D721Med (cell line): ENCODE measurements at places on chromosomes 6 and 20.

DNA sequence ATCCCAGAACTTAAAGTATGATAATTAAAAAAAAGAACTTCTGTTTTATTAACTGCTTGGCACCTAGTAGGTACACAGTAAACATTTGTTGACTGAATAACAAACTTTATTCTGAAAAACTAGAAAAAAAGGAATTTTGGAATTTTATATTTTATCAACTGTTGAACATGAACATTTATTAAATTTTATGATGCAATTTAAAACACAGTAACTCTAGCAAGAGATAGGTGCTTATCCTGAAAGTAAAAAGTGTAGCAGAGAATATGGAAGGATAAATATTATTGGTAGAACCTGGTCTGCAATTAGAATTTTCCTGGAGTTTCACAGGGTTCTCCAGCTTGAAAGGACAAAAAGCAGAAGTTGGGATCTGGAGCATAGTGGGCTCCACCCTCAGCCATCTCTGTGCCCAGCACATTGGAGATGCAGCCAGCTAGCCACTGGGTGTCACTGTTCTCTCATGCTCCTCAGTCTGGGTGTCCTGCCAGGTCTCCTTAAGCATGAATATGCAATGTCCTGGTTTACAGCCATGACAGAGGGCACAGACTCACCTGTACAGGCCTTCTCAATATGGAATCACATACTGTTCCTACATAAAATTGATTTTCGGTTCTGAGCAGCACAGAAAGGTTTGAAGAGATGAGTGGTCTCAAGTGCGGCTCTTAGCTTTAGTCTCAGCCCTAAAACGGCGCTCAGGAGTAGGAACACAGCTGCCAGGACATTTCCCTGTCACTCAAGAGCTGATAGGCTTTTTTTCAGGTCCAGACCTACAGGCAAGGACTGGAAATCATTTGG, 31.7 kb upstream of the IL20RA start:
- no peak for DNase-seq

- DNase-seq: no peak
These were observed 1.9 kb downstream of the MRAP2 start for GRCh38 chr6:84035484-84035883.

DNA sequence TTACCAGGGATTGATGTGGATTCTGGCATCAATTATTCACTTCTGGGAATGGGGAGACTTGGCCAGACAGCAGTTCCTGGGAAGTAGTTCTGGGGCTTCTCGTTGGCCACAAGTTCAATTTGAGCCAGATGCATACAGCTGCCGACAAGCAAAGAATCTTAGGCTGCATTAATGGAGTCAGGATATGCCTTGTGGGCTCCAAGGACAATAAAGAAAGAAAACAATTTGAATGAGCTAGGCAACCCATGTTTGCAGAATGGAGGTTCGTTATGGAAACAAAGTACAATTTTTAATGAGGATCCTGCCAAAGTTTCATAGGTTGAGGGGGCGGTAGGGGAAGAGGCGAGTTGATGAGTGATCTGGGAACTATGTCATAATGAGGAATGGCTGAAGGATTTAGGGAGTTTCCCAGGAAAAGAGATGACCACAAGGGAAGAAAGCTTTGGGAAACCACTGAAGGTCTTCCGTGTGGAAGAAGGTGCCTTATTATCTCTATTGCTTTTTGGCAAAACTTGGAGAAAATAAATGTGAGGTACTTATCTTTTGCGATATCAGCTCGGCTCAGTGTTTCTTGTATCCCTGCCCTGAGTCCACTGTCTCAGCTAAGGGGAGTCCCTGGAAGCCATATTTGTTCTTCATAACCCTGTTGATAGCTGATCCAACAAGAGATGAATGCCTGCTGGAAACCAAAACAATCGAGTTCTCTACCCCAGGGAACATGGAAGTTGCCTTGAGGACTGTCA, 181.0 kb upstream of the ZNF217 start:
- no peak for DNase-seq

DNA sequence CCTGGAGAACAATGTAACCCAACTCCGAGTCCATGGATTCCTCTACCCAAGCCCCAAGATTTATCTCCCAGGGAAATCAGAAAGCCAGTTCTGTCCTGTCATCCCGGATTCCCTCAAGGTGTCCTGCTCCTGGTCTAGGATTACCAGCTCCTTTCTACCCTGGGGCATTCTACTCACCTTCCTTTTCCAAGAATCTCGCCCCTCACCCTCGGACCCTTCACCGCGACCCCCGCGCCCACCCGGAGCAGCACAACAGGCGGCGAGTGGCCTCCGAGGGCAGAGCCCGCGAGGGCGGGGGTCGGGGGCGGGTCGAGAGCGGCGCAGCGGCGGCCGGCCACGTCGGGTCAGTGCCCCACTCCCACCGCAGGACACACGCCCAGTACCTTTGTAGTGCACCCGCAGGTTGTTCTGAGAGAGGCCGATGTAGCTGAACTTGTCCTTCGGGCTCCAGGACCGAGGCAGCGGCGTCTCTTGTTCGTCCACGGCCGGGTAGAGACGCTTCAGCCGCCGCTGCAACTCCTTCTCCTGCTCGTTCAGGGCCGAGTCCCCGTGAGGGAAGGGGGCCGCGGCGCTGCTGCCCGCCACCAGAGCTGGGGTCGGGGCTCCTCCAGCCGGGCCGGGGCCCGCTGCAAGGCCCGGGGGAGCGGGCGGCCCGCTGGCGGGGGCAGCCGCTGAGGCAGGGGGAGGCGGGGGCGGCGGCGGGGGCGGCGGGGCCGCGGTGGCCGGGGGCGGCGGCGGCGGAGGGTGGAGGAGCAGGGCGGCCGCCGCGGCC, 897 bp downstream of the RANBP9 start:
- DNase-seq: no peak

- DNase-seq: no peak
These were observed at the start of gene ECT2L for GRCh38 chr6:138795809-138796603. Gene ECT2L (plus strand): TSS chr6:138796087. CDS start chr6:138813275, 17,188 bp downstream.

DNA sequence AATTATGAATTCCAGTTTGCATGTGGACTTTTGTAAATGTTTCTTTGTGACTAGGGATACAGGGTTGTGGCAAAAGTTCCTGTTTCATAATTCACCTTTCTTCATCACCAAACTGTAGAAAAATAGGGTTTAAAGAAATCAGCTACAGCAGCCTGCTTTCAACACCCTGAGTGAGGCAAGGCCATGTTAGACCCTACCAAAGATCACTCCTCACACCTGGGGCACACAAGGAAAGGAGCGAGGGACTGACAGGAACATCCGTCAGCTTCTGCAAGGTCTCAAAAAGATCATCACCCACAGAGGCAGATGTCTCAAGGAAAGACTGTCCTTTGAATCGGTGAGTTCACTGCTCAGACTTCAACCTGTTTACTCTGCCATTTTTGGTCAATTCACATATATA, 10.5 kb upstream of the STX11 start:
- DNase-seq: no peak
